GM04504 (cell line): ENCODE measurements at places on chromosomes 7 and 10.

DNA sequence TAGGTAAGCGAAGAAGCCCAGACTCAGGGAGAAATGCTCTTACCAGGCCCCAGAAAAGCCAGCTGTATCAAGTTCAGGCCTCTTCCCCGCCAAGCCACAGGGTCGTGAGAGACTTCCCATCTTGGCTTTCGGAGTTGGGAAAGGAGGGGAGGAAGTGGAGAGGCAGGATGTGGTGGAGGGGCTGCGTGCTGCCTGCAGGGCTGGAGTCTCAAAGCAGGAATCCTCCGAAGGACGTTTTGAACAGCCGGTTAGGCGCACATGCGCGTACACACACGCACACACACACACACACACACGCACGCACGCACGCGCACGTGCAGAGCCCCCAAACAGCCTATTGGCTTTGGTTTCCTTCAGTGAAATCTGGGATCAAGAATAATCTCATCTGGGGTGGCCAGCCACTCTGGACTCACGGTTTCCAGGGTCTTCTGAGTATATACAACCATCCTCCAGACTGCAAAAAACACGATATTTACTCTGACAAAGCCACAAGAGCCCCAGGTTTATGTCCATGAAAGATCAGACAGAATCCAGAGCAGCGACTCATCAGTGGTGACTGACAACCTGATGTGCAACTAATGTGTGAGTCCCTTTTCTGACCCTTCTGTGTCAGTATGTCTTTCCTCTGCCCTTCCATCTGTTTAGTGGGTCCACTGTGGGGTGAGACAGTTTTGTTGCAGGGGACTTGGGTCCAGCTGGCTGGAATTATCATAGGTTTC lies 115.0 kb upstream of the ZNF438 start:
- peak; percentile 53 for DNase-seq

DNA sequence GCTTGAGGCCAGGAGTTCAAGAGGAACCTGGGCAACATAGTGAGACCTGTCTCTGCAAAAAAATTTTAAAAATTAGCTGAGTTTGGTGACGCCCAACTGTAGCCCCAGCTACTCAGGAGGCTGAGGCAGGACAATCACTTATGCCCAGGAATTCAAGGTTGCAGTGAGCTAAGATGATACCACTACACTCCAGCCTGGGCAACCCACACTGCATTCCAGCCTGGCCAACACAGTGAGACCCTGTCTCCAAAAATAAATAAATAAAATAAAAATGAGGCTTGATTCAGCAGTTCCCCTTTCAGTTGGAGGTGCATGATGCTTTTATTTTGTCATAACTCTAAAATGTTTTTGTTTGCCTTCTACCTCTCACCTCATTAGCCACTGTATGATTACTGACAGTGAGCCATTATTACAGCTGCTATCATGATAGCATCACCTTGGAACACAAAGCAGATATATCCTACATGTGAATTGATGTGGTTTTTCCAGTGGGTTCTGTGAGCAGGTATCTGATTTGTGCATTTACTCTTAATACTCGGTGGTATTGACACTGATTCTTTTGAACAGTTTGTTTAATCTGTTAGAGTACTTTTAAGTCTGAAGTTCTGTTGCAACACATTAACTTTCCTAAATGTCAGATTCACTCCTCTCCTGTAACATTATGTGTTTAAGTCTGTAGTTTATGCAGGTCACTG lies 49.1 kb downstream of the ARID5B start:
- no peak for DNase-seq

DNA sequence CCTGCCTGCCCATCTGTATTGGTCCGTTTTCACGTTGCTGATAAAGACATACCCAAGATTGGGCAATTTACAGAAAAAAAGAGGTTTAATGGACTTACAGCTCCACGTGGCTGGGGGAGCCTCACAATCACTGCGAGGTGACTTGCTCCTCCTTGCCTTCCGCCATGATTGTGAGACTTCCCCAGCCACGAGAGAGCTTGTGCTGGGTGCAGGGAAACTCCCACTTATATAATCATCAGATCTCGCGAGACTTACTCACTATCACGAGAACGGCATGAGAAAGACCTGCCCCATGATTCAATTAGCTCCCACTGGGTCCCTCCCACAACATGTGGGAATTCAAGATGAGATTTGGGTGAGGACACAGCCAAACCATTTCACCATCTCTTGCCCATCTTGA lies 111.8 kb downstream of the MYL10 start:
- no peak for DNase-seq

GRCh38 chr10:49600046-49600445 lies 10.1 kb upstream of the SLC18A3 start:
- DNase-seq: no peak

DNA sequence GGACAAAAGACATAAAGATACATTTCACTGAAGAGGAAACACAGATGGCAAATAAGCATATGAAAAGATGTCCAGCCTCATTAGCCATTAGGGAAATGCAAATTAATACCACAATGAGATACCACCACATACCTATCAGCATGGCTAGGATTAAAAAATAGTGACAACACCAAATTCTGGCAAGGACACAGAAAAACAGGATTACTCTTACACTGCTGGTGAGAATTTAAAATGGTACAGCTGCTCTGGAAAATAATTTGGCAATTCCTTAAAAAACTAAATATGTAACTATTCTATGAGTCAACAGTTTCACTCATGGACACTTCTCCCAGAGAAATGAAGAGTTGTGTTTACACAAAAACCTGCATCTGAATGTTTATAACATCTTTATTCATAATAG lies 121.1 kb downstream of the C10orf90 start:
- no peak for DNase-seq

DNA sequence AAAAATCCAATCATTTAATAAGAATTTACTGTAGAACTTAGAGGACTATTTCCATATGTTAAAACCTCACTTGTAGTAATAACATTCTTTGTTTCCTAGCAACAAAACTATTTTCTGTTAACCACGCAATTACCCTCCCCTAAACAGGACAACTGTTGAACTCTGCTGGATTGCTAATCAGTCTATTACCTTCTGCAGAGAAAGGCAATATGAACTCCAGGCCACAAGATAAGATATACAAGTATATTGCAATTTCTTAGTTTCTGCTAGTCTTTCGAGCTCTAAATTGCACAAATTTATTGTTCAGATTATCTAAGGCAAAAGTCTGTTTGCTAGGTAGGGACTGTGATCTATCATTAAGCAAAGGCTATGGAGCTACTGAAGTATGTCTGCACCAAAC lies 920.1 kb upstream of the LRRN3 start:
- no peak for DNase-seq

GRCh38 chr7:82317257-82317721 lies 126.3 kb downstream of the CACNA2D1 start:
- no peak for DNase-seq

DNA sequence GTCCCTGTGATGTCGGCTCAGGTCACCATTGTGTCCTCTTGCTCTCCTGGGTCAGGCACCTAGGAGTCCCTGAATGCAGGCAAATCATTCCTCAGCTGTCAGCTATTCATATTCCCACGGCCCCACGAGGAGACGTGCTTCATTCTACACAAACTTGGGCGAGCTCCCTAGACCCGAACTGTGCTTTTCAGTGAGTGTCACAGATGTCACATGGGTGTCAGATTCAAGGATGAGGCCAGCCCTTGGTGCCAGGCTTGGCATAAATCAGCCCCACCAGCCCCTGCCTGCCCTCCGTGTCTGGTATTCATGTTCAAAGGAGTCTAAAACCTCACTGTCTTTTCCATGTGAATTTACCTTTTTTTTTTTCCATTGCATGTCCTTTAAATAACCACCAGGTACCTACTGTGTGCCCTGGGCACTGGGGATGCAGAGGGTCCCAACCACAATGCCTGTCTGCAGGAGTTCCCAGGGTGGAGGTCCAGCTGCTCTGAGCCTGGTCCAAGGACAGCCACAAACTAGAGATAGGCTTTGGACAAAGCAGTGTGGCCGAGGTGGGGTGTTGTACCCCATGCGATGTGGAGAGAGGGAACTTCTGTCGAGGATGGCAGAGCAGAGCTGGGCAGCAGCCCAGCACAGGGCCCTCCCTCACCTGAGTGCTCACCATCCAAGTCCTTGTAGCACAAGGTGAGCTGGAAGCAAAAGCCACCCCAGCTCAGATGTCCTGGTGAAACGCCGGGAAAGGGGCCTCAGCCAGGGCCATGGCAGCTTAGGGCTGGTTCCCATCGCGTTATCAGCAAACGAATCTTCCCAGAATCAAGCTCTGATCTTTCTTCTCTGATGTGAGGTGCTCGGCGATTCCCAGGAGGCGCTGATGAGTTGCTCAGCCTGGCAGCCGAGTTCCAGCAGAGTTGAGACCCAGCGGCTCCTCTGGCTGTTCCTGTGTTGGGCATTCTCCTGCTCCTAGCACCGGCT lies 611.9 kb downstream of the PTPRN2 start:
- no peak for DNase-seq

DNA sequence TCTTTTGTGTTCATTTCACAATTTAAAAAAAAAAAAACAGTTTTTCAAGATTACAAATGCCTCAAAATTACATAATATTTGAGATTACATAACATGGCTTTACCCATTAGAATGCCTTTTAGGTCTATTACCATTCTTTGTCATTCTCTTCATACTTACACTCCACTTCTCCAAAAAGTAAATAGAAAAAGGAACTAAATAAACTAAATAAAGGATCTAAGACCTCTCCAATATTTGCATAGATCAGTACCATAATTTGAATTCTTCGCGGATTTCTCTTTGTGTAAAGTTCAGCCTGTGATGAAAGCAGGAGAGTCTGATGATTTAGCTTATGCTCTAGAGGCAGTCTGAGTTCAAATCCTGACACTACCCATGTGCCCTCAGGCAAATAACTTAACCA lies 56.4 kb upstream of the C1GALT1 start:
- DNase-seq: no peak

DNA sequence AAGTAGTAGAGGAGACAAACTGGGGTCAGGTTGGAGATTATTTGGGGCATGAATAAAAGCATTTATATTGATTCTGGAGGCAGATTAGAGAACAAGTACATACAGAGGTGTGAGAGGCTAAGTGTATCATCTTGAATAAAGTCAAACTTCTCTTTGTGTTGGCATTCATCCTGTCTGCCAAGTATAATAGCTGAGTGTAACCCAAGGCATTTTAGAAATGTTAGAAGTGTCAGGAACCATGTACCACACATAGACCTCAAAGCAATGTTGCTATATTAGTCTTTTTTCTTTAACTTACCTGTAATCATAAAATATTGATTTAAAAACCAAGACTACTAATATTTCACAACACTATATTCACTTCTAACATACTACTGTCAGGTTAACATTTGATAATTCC lies 56.2 kb upstream of the LRRTM3 start:
- DNase-seq: no peak

GRCh38 chr10:3420527-3421469 lies 248.2 kb upstream of the PITRM1 start:
- DNase-seq: no peak

GRCh38 chr7:26356929-26357798 lies 65.5 kb downstream of the SNX10 start:
- no peak for DNase-seq

DNA sequence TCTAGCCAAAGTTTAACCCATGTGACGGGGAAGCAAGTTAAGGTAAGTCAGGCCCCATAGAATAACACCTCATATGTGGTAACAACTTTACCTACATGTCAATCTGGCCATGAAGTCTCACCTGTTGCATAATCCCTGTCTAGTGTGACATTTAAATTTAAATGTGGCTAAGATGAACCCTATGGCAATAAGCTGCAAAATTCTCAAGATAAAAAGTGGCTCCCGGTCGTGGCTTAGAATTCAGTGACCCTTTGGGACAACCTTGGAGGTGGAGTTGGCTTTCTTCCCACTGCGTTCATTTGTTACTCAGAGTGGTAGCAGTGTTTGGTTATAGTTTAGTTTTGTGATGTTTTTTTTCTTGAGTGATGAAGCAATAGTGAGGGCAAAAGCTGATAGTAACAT lies 90.6 kb downstream of the ARID5B start:
- no peak for DNase-seq

DNA sequence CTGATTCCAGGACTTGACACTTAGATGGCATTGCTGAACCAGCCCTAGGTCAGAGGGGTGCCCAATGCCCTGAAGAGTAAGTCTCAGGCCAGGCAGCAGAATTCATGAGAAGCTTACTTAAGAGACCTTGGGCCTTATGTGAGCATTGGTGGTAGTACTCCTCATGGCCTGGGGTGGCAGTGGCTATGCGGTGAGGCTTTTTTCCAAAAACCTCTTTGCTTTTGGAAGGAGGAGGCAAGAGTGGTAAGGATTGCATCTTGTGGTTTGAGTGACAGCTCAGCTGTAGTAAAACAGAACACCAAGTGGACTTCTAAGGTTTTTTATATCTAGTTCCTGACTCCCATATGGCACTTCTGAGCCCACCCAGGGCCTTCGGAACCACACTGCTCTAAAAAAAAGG lies 459.0 kb upstream of the STEAP1 start:
- DNase-seq: no peak

- no peak for DNase-seq
Measured at GRCh38 chr10:76149602-76150138, 718.2 kb downstream of the LRMDA start.

GRCh38 chr10:682931-683447 lies 6.5 kb downstream of the DIP2C start:
- DNase-seq: no peak

DNA sequence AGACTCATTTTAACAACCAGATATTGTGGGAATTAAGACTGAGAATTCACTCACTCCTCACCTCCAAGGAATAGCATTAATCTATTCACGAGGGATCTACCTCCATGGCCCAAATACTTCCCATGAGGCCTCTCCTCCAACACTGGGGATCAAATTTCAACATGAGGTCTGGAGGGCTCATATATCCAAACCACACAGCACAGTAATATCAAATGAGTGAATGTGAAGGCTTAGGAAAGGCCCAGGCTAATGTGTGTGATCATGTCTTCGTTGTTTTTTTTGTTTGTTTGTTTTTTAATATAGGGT lies 46.5 kb downstream of the HIBADH start:
- DNase-seq: no peak

DNA sequence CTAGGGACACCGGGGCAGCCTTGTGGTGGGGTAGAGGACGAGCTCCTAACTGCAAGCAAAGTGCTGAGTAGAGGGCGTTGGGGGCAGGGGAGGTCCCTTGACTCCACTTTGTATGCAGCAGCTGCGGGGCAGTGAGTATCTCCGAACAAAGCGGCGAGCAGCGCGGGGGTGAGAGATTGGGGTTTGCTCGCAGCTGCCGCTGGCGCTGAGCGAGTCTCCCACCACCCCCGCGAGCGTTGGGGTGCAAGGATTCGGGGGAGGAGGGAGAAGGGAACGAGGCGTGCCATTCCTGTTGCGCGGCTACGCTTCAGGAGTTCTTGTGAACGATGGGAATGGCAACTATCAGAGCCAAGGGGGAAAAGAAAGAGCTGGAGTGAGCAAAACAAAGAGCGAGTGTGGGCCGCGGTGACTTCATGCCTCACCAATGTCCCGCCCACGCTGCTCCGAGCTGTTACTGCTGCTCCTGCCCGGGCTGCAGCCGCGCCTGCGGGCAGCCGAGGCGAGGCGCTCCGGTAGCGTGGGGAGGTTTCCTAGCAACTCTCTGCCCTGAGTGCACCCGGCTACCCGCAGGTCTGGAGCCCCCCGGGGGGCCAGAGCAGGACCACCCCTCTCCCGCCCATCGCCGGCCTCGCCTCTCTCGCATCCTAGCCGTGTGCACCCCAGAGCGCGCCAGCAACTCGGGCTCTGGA lies at the start of gene ITGB8:
Gene ITGB8 (plus strand): TSS at position 662 of the 689 bp plus-strand sequence. CDS start 907 bp downstream, outside the sequence.
- DNase-seq: peak; percentile 68
